ENCODE measurements at places on chromosomes 3 and 15. TPM values are rescaled to one million over a fixed set of nuclear protein-coding genes. Genes with fewer than 3 reads are reported as not detected.

DNA sequence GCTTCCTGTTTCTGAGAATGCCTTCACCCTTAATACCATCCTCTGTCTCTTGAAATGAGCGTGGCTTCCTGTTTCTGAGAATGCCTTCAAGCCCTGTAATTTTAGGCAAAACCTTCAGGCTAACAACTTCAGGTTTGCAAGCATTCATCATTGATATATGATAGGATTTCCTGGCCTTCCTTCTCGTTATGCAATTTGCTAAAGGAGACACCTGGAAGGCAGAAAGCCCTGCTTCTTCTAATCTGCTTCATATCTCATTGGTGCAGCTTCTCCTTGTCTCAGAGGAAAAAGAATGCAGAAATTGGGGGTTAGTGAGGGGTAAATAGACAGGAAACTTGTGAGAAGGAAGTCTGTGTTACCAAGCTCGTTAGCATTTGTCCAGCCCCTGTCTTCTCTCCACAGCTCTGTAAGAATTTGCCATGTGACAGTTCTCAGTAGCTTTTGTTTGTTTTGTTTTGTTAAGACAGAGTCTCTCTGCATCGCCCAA, 7.3 kb downstream of the ARL6IP5 start:
- H3K27ac ChIP-seq = peak overlapping the region; percentile 92
- H3K36me3 ChIP-seq = peaks cover 79% of the 10 kb centered on the region
- H3K4me1 ChIP-seq = peaks cover 83% of the 10 kb centered on the region
- DNase-seq = peak; percentile 48
- peak overlapping the region; percentile 71 for H3K4me3 ChIP-seq
- H3K27me3 ChIP-seq = no peaks in the 10 kb centered on the region

The SNTN gene
- total RNA-seq = not detected

GRCh38 chr3:132343018-132343612, 25.9 kb downstream of the ACP3 start:
- no peak overlapping the region for H3K27ac ChIP-seq
- H3K4me3 ChIP-seq = no peak overlapping the region
- peak; percentile 30 for DNase-seq
- peaks cover 1% of the 10 kb centered on the region for H3K4me1 ChIP-seq
- H3K36me3 ChIP-seq = no peaks in the 10 kb centered on the region

- no peaks in the 10 kb centered on the region for H3K36me3 ChIP-seq
- no peaks in the 10 kb centered on the region for H3K27me3 ChIP-seq
- no peak for DNase-seq
- no peak overlapping the region for H3K4me3 ChIP-seq
- H3K27ac ChIP-seq = no peak overlapping the region
Observed at GRCh38 chr3:148789146-148789545, 38.5 kb upstream of the CPB1 start.

- H3K27ac ChIP-seq = no peak overlapping the region
- no peak overlapping the region for H3K4me3 ChIP-seq
- no peaks in the 10 kb centered on the region for H3K4me1 ChIP-seq
Observed at GRCh38 chr15:77107531-77108355, 36.8 kb upstream of the TSPAN3 start.

- H3K27ac ChIP-seq = no peak overlapping the region
- no peaks in the 10 kb centered on the region for H3K4me1 ChIP-seq
- no peaks in the 10 kb centered on the region for H3K36me3 ChIP-seq
- no peak for DNase-seq
- no peak overlapping the region for H3K4me3 ChIP-seq
Observed at GRCh38 chr3:80771085-80771484, 990.4 kb downstream of the GBE1 start.

- H3K4me1 ChIP-seq = peaks cover 29% of the 10 kb centered on the region
- peaks cover 20% of the 10 kb centered on the region for H3K36me3 ChIP-seq
- no peaks in the 10 kb centered on the region for H3K27me3 ChIP-seq
Observed at GRCh38 chr3:69012800-69013252, 658 bp downstream of the EOGT start.

All from activated CD4-positive, alpha-beta T cell treated with anti-CD3 and anti-CD28 coated beads, Interleukin-2, amount 10 ng/mL, durations not matched to agents 7 days and 5 days (primary cell).